ENCODE measurements at places on chromosomes 4 and X.

DNA sequence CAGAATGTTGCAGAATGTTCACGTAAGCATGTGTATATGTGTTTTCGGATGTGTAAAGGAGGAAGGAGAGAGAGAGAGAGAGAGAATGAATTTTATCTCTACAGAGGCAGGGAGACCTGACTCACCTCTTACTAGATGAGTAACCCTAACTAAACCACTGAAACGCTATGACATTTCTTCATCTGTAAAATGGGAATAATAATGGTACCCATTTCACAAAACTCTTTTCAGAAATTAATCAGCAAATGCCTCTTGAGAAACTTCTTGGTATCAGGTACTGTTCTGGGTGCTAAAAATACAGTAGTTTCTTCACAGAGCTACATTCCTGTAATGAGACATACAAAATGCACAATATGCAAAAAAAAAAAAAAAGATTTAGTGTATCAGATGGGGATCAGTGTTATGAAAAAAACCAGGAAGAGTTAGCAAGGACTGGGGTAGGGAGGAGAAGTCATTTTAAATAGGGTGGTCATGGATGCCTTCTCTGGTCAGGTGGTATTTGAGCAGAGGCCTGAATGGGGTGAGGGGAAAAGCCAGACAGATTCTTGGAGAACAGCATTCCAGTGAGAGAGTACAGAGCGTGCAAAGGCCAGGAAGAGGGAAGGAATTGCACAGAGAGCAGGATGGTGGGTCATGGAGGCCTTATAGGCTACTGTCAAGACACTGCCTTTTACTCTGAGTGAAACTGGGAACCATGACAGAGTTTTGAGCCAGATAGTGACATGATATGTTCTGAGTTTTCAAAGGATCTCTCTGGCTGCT, 84.9 kb upstream of the SPANXB1 start:
- DNase-seq = no peak

- no peak for DNase-seq
Observed at GRCh38 chrX:12790885-12791256, 341 bp upstream of the PRPS2 start.

DNA sequence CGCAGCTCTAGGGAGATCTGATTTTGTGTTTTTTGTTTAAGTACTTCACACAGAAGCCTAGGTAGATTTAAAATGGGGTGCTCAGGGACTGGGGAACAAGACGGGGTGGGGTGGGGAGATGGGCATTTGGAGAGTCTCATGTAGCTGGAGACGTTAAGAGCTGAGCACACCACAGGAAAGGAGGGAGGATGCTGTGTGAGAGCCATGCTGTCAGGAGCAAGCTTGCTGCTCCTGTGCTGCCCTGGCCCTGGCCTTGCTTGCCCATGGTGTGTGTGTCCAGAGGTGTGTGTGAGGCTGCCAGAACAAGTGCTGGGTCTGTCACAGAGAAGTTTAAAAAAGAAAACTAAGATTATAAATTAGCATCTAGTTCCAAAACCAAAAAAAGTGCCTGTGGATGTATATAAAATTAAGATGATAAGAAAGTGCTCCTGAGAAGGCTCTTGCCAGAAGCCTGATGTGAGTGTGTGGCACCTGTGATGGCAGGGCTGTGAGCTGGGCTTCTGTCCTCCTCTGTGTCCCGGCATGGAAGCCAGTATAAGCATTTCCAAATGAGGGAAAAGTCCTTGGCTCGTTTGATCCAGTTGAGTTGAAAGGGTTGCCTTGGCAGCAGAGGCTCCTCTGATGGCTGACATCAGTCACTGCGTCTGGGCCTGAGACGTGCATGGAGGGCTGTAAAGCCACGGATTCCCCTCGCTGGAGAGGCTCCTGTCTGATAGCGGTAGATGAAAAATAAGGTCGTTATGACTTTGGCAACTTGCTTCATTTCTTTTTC, 63.5 kb downstream of the NELFA start:
- DNase-seq = no peak

DNA sequence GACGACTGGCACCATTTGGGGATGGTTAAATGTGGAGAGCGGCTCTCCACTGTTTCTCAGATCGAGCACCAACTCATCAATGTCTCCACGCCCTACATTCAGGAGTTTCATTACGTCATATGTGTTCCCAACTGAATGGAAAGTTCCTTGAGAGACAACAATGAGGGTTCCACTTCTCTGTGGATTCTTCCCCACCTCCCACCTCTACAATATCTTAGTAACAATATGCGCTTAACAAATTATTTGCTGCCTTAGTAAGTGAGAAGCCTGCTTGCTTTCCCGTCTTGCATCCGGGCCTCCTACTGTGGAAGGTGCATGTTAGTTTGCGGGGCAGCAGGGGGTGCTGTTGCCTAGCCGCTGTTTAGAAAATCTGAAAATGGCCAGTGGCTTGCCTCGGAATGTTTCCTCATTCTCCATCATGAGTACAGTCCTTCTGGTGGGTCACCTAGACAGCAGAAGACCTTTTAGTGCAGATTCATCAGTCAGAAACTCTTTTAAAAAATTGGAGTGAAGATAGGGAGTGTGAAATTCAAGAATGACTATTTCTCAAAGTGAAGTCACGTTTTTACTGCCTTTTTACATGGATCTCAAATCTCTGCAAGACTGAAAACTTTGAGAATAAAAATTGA, 55.7 kb downstream of the PHOX2B start:
- no peak for DNase-seq

- no peak for DNase-seq
Observed at GRCh38 chr4:183164963-183165362, 65.9 kb downstream of the WWC2 start.

GRCh38 chrX:139106069-139106468, 394.6 kb upstream of the FGF13 start:
- no peak for DNase-seq

GRCh38 chr4:38574559-38575333, 89.3 kb upstream of the KLF3 start:
- DNase-seq = no peak

- no peak for DNase-seq
Observed at GRCh38 chrX:154315416-154315815, 19.8 kb downstream of the TKTL1 start.

GRCh38 chrX:56791456-56791855, 62.4 kb downstream of the NBDY start:
- DNase-seq = no peak

DNA sequence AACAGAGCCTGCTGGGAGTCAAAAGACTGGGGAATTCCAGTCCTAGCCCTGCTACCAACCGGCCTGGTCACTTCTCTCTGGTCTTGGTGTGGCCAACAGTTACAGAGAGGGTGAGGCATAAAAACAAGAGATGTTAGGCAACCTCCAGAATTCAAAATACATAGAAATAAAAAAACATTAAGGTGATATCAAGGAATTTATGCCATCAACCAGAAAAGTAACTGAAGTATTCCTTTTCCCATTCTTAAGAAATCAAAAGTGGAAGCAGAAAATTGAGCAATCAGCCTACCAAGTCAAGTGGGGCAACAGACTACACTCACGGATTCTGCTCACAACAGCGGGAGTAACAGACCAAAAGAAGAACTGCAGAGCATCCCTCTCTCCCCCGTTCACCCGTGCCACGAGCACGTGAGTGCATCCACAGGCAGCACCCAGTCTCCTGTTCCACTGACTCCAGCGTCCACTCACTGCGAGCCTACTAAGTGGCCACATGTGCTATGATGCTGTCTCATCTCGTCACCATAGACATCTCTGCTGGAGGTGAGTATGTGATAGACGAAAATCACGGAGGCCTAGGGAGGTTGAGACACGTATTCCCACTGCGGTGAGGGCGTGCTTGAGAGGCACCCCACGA, 29.3 kb downstream of the AFAP1 start:
- no peak for DNase-seq

GRCh38 chr4:48372272-48372671, 30.9 kb downstream of the SLAIN2 start:
- DNase-seq = no peak
